ENCODE measurements at places on chromosomes 12 and 14.
A peak's percentile ranks its signal among the peaks of the same experiment; 100 is the strongest.

- peak; percentile 57 for DNase-seq
Observed at GRCh38 chr14:50608302-50608851, 48.4 kb downstream of the ATL1 start.

- DNase-seq, result peak; percentile 20
Observed at GRCh38 chr12:41055875-41056577, 132.1 kb upstream of the PDZRN4 start.

DNA sequence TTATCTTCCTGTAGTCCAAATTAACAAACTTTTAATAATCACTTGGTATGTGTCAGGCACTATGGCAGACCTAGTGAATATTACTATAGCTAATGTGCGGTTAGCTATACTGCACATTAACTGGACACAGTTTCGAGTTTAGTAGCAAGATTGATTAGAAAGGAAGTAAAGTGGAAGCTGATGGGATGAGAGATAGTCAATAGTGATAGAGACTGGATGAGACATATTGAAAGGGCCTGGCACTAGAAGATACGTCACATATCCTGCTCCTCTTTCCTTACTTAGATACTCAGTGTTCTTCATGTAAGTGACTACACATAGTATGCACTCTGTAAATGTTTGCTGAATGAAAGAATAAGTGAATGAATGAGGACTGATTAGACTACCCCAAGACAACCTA is 5.5 kb downstream of the TBK1 start:
- DNase-seq, result no peak

DNA sequence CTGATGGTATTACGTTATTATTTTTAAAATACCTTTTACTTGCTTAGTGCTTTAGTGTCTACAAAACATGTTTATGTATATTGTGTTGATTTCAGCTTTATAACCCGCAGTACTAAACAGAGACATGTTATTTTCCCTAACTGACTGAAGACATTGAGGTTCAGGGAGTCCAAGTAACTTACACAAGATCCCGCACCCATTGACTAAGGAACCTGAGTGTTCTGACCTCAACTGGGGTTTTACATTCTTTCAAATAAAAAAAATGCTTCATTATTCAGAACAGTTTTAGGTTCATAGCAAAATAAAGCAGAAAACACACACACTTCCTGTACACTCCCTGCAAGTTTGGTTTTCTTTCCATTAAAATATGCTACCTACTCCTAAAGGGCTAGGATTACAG is 60.4 kb upstream of the METAP2 start:
- DNase-seq, result peak; percentile 36

GRCh38 chr14:74658535-74659131 is 46.6 kb upstream of the LTBP2 start:
- DNase-seq, result peak; percentile 52

GRCh38 chr14:68926236-68926635 is 52.9 kb downstream of the ACTN1 start:
- DNase-seq, result no peak

DNA sequence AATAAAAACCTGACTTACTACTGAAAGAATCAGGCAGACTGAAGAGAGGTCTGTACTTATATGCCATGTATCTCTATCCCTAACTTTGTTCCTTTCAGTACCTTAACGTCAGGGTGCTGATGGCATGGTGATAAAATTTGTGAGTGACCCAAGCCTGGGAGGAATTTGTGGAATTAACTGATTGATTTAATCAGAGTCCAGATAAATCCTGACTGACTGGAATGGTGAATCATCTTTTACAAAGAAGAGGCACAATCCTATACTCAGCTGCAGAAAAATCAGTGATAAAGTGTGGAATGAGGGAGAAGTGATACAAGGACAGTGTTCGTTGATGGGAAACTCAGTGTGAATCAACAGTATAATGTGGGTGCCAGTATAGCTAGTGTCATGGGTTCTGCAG is 3.7 kb downstream of the TDG start:
- DNase-seq, result peak; percentile 30

DNA sequence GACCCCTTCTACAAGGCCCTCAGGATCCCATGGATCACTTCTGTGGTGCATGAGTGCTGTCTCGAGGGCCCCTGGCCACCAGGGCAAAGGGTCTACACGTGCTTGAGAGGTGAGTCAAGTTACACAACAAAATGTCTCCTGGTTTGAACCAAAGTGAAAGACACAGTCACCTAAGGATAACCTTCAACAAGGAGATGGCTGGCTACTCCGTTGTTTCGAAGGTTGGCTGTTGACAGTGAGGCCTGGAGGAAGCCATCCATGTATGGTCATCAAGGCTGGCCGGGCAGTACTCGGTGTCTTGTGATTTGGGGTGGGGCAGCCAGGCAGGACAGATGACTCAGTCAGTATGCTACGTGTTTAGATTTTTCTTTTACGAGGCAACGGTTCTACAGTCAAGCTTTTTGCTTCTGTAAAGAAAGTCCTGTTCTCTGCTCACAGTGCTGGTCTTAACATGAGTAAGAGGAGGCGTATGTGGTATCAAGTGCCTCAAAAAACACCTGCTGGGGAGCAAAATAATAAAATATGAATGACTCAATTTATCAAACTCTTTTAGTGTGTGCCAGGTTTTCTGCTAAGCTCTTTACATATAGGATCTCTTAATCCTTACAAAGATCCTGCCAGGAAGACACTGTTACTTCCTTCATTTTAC is 18.0 kb upstream of the NT5DC3 start:
- peak; percentile 54 for DNase-seq

DNA sequence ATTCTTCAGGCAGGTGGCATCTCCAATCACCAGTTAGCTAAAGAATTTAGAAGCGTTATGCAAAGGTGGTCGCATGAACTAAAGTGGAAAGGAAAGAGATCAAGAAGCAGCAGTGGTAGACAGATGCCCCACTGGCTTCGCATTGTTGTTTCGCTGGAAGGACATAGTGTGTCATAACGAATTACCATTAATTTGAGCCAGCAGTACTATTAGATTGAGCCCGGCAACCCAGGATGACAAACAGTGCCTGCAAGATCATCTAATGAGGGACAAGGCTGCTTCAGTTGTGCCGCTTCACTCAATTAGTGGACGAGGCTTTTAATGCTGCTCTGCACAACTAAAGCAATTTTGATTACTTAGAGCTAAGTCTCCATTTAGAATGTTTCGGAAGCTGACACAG is 274.5 kb upstream of the SOX5 start:
- DNase-seq, result no peak

DNA sequence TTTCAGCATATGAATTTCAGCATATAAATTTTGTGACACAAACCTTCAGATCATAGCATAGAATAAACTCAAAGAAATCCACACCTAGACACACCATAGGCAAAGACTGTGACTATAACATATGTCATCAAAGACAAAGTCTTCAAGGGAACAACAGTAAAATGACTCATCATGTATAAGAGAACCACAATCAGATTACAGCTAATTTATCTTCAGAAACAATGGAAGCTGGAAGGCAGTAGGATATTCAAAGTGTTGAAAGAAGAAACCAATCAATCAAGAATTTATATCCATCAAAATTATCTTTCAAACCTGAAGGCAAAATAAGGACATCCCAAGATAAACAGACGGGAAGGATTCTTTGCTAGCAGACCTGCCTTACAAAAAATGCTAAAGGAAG is 29.0 kb downstream of the DLK1 start:
- no peak for DNase-seq

Measured in fibroblast of skin of left quadriceps (primary cell).